CD4-positive, alpha-beta T cell treated with Interleukin-1 beta for 1 hour (primary cell): ENCODE measurements at places on chromosomes 6 and 20.

DNA sequence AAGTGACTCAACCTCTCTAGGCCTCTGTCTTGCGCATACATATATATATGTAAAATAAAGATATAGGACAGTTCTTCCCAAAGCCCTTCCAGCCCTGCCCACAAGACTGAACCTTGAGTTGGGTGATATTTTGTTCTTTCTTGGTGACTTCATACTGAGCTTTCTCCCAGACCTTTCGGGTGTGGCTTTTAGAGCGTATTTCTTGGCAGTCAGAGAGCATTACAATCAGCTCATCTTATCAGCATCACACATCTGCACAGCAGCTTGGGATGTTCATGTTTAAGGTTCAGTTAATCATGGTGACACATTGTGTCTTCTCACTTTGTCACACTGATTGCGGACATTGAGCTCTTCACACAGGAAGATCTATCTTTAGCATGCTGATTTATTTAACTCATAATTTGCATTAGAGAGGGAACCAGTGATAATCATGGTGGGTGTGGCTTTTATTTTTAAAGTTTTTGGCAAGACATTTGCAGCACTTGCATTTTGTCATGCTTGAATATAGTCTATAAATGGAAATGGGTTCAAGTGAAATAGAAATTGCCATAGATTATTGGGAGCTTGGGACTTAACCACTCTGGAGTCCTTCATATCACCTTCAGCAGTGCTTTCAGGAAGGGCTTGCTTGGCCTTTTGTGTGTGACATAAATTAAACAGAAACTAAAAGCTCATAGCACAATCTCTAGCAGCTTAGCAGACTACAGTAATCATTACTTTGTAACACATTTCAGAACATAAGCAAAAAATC lies 8.3 kb downstream of the KIF3B start:
- DNase-seq, result peak; percentile 64

- DNase-seq, result no peak
Measured at GRCh38 chr20:1449370-1449769, 17.3 kb downstream of the NSFL1C start.

GRCh38 chr6:134318974-134319281 lies 1.0 kb upstream of the SGK1 start:
- no peak for DNase-seq

GRCh38 chr20:23404196-23404595 lies 17.1 kb downstream of the NAPB start:
- DNase-seq, result no peak

DNA sequence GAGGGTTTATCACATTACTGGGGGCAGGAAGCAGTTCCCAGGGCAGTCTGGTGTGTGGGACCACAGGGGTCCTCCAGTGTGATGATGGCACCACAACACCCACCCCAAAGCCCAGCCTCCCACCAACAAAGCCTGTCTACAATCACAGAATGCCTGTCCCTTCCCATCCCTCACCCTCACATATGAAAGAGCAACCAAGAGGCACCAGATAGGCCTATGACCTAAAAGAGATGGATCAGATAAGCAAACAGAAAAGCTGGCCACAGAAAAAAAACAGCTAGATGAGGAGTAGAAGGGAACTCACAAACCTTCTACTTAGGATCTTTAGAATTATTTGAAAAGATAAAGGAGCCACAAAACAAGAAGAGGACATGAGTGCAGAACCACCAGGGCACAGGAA lies 54.3 kb downstream of the SERAC1 start:
- DNase-seq, result no peak

DNA sequence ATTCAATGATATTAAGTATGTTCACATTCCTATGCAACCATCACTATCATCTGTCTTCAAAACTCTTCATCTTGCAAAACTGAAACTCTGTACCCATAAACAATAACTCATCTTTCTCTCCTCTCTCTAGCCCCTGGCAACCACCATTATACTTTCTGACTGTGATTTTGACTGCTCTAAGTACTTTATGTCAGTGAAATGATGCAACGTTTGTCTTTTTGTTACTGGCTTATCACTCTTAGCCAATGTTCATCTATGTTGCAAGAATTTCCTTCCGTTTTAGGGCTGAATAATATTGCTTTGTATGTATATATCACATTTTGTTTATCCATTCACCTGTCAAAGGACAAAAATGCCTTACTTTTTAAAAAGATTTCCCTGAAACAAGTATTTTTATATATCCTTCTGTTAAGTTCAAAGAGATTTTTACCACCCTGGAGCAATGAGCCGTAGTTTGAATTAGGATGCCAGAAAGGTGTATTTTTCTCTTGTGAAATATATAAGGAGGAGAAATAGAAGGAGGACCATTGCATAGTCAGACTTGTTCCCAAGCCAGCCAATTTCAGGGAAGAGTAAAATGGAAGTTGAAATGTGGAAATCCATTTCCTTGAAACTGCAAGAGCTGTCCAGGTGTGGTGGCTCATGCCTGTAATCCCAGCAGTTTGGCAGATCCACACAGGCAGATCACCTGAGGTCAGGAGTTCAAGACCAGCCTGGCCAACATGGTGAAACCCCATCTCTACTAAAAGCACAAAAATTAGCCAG lies 4.0 kb upstream of the CGAS start:
- no peak for DNase-seq

- no peak for DNase-seq
Measured at GRCh38 chr6:14088600-14089192, 28.9 kb upstream of the CD83 start.

DNA sequence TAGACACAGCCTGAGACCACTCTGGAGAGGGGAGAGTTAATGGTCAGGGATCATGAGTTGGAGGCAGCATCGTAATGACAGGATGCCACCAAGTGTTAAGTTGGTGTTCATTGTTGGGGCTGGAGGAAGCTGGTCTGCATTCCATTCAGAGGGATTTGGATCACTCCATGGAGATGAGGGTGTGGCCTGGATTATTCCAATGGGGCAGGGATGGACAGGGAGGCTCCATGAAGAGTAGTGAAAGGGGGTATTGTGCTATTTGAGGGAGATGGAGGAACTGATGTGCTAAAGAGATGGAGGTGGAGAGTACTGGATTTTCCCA lies 1.1 kb downstream of the SAPCD1 start:
- DNase-seq, result no peak

GRCh38 chr6:149084026-149084425 lies 233.5 kb upstream of the TAB2 start:
- DNase-seq, result no peak

- no peak for DNase-seq
Measured at GRCh38 chr6:115909923-115910546, 150.7 kb downstream of the FRK start.

- no peak for DNase-seq
Measured at GRCh38 chr6:3546121-3546520, 89.3 kb upstream of the SLC22A23 start.

DNA sequence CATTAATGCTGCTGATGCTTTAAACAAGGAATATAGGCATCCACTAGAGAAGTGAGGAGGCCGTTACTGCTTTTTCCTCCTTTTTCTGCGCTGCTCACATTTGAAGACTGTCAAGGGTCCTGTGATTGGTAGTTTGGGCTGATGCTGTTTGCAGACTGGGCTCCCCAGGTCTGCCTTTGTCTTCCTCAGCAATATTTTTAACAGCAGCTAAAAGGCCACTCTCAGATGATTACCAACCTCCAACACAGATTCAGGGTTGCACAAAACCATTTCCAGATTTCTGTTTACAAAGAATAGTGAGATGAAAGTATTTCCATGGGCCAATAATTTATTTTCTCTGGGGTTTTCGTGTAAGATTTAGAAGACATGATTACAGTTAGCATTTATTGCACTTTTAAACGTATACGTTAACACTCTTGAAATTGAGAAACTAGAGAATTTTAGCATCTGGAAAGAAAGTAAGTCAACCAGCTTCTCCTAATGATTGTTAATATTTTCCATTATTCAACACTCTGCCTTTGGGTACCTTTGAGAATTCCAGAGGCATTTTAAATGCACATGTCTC lies 475.3 kb upstream of the SOX4 start:
- DNase-seq, result no peak

DNA sequence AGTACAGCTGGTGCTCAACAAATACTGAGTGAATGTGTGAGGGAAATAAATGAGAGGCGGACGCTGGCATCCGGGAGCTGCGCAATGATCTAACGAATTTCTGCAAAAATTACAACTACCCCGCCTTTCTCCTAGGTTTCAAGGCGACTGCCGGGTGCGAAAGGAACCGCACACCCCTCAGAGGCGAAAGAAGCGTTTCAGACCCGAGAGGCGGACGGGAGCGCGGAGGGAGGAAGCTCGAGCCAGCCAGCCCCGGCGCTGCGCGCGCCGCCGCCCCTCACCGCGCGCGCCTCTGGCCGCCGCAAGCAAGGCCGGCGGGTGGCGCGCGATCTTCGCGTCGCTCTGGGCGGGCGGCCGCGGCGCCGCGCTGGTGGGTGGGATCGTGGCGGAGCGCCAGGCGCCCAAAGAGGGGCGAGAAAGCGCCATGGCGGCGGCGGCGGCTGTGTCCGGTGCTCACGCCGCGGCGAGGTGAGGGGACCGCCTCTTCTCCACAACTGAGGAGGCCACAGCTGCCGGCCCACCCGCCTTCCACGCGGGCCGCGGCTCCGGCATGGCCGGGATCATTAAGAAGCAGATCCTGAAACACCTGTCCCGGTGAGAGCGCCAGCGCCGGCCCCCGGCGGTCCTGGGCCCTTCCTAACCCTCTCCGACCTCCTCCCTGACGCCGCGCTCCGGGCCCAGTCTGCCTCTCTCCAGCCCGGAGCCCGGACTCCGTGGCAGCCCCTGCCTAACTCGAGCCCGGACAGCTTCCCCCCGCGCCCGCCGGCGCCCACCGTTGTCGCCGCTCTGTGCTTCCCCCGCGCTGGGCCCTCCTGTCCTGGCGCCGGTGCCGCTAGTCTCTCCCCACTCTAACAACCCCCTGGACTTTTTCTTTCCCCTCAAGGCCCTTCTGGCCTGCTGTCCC lies at the start of gene BLTP3A:
Gene BLTP3A (plus strand): TSS at position 383 of the 904 bp plus-strand sequence. CDS start 168 bp downstream, at position 551.
- peak; percentile 74 for DNase-seq

- DNase-seq, result no peak
Measured at GRCh38 chr6:13027207-13027606, 301.1 kb downstream of the TBC1D7 start.
